ENCODE measurements at places on chromosomes 16 and 17. TPM values are rescaled to one million over a fixed set of nuclear protein-coding genes. Genes with fewer than 3 reads are reported as not detected.

DNA sequence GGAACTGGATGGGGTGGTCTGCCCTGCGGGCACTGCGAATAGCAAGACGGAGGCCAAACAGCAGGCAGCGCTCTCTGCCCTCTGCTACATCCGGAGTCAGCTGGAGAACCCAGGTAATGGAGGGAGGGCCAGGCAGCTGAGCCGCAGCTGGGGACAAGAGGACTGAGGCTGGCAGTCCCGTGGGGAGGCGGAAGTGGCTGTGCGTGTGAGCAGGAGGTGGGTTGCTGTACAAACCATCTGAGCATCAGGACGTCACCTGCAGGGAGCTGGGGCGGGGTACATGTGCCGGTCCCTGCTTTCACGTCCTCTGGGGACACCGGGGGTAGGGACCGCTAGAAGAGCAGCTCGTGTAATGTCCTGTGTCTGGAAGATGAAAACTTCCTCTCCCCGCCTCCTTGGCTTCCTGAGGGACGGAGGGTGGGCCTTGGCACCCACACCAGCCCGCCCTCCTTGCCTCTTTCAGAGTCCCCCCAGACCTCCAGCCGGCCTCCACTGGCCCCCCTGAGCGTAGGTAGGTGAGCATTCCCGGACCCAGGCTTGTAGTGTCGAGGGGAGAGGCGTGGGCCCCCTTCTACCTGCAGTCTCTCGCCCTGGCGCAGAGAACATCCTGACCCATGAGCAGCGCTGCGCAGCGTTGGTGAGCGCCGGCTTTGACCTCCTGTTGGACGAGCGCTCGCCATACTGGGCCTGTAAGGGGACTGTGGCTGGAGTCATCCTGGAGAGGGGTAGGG, 3.7 kb downstream of the ADAD2 start:
- DNase-seq: peak; percentile 72
- H3K4me3 ChIP-seq: no peak overlapping the region
- no peak overlapping the region for H3K27ac ChIP-seq
- H3K4me1 ChIP-seq: no peaks in the 10 kb centered on the region
- no peaks in the 10 kb centered on the region for H3K27me3 ChIP-seq
- no peaks in the 10 kb centered on the region for H3K36me3 ChIP-seq

GRCh38 chr16:4674926-4675530, 18.3 kb upstream of the NUDT16L1 start:
- H3K4me1 ChIP-seq: peaks cover 16% of the 10 kb centered on the region
- no peaks in the 10 kb centered on the region for H3K27me3 ChIP-seq
- DNase-seq: no peak
- peaks cover 43% of the 10 kb centered on the region for H3K36me3 ChIP-seq
- no peak overlapping the region for H3K4me3 ChIP-seq

- no peak overlapping the region for H3K4me3 ChIP-seq
- no peaks in the 10 kb centered on the region for H3K4me1 ChIP-seq
- H3K27me3 ChIP-seq: no peaks in the 10 kb centered on the region
Observed at GRCh38 chr17:4892499-4893221, 6.7 kb upstream of the C17orf107 start.

GRCh38 chr17:29070781-29071180, 27.8 kb downstream of the PIPOX start:
- no peak overlapping the region for H3K27ac ChIP-seq
- no peak for DNase-seq
- H3K4me1 ChIP-seq: no peaks in the 10 kb centered on the region
- peaks cover 5% of the 10 kb centered on the region for H3K36me3 ChIP-seq
- no peak overlapping the region for H3K4me3 ChIP-seq
- no peaks in the 10 kb centered on the region for H3K27me3 ChIP-seq

The MT1M gene
- total RNA-seq: 31.5 TPM

DNA sequence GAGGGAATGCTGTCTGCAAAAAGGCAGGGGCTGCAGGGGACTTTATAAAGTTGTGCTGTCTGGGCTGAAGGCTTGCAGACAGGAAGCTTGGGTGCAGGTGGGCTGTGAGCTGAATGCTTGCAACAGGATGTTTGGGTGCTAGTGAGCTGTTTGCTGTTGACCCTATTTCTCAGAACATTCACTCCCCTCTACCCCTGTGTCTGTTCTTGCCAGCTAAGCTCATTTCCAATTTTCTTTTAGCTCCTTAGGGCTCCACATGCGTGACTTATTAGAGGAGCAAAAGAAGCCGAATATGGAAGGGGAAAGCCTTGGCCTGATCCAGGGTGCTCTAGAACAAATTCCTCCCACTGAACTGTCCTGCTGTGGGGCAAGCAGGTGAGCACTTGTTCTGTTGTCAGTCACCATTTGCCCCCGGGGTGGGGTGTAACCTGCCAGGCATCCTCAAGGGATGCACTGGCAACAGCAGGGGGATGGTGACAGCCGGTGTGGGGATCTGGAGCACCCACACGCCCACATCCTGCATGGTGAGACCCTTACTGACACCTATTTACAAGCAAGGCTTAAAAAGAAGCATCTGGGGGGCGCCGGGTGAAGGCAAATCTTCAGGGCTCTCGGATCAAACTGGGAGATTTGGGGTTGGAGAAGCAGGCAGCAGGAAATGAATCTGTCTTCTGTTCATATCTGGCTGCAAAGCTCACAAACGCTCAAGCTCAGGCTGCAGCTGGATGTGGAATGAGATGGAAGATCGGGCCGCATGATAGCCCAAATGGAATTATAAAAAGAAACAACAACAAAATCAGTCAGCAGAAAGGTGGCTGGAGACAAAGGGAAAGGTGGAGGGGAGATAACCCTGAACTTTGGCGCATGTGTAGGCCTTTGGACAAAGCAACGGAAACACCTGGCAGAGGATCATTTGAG, 21.1 kb upstream of the NUP93 start:
- H3K27ac ChIP-seq: no peak overlapping the region
- no peak for DNase-seq
- no peaks in the 10 kb centered on the region for H3K36me3 ChIP-seq
- no peak overlapping the region for H3K4me3 ChIP-seq
- no peaks in the 10 kb centered on the region for H3K27me3 ChIP-seq

DNA sequence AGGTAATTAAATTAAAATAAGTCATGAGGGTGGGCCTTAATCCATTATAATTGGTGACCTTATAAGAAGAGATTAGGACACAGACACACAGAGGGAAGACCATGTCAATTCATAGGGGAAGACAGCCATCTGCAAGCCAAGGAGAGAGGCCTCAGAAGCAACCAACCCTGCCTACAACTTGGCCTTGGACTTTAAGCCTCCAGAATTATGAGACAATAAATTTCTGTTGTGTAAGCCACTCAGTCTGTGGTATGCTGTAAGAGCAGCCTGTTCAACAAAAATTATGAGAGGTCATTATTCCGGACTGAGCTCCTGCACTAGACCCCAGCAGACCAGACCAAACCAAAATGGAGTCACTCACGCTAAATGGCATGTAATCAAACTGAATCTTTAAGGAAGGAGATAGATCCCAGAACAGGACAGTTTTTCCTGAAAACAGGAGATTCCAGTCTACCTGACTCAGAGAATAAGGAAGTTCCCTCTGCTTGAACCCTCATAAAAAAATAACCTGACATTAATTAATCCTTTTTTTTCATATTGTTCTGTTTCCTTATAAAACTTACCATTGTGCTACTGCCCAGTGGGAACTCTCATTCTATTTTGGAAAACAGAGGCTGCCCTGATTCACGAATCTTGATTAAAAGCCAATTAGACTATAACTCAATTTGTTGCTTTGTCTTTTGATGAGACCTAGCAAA, 74.3 kb downstream of the DNAH3 start:
- no peak overlapping the region for H3K27ac ChIP-seq
- H3K4me3 ChIP-seq: no peak overlapping the region
- no peak for DNase-seq
- H3K4me1 ChIP-seq: no peaks in the 10 kb centered on the region
- H3K36me3 ChIP-seq: no peaks in the 10 kb centered on the region
- H3K27me3 ChIP-seq: no peaks in the 10 kb centered on the region

The ATP5PD gene
- total RNA-seq: 188 TPM

The KRTAP3-1 gene
- total RNA-seq: not detected

- H3K4me3 ChIP-seq: no peak overlapping the region
- no peaks in the 10 kb centered on the region for H3K27me3 ChIP-seq
- H3K36me3 ChIP-seq: peaks cover 23% of the 10 kb centered on the region
- no peak overlapping the region for H3K27ac ChIP-seq
- DNase-seq: no peak
- H3K4me1 ChIP-seq: peaks cover 3% of the 10 kb centered on the region
Observed at GRCh38 chr16:50035468-50035992, 10.5 kb downstream of the CNEP1R1 start.

DNA sequence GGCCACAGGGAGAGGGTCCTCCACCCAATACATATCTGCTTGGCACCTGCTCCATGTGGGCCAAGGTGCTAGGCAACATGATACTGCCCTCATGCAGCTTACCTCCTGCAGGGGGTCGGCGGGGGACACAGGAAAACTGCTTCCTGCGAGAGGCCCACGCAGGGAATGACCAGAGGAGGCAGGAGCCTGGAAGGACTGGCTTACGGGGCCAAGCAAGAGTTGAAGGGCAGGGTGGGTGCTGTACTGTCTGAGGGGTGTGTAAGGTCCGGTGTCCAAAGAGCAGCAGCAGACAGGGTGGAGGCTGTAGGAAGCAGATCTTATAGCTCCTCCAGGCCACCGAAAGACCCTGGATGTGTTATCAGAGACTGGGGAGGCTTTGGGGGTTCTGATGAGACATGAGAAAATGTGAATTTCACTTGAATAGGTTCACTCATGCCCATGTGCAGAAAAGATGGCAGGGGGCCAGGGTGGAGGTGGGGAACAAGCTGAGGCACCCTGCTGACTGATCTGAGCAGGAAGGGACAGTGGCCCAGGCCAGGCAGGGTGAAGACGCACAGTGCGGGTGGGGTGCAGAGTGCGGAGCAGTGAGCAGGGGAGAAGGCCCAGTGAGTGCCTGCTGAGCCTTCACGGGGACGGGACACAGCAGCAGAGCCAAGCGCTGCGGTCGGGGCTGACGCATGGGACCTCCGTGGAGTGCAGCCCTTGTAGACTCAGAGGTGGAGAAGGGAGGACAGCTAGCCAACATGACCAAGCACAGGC, 8.3 kb downstream of the FLCN start:
- H3K4me3 ChIP-seq: no peak overlapping the region
- H3K36me3 ChIP-seq: peaks cover 88% of the 10 kb centered on the region
- DNase-seq: peak; percentile 68
- no peak overlapping the region for H3K27ac ChIP-seq
- no peaks in the 10 kb centered on the region for H3K27me3 ChIP-seq

GRCh38 chr16:57949595-57950238, 21.2 kb downstream of the CNGB1 start:
- DNase-seq: no peak
- no peaks in the 10 kb centered on the region for H3K27me3 ChIP-seq
- H3K4me1 ChIP-seq: peaks cover 3% of the 10 kb centered on the region
- no peak overlapping the region for H3K27ac ChIP-seq
- H3K4me3 ChIP-seq: no peak overlapping the region
- H3K36me3 ChIP-seq: no peaks in the 10 kb centered on the region

DNA sequence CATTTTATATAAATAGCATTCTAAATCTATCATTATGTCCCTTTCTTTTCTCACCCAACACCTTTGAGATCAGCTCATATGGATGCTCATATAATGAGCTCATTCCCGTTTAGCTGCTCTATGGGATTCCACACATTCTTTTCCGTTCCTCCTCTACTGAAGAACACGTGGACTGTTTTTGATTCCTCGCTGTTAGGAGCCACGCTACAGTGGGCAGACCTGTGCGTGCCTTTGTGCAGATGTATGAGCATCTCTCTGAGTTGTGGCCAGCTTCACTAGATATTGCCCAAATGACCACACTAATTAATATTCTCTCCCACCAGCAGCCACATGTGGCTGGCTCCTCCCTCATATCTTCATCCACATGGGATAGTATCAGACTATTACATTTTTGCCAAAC, 6.0 kb upstream of the TNFRSF13B start:
- H3K27me3 ChIP-seq: no peaks in the 10 kb centered on the region
- DNase-seq: no peak
- H3K4me3 ChIP-seq: no peak overlapping the region

The PKMYT1 gene
- total RNA-seq: 19.1 TPM

- H3K27ac ChIP-seq: no peak overlapping the region
- no peak for DNase-seq
- H3K36me3 ChIP-seq: no peaks in the 10 kb centered on the region
- no peak overlapping the region for H3K4me3 ChIP-seq
Observed at GRCh38 chr17:74187761-74188160, 15.7 kb upstream of the RPL38 start.

GRCh38 chr16:23587726-23588125, 8.4 kb downstream of the NDUFAB1 start:
- no peak overlapping the region for H3K4me3 ChIP-seq
- DNase-seq: no peak
- no peak overlapping the region for H3K27ac ChIP-seq
- no peaks in the 10 kb centered on the region for H3K4me1 ChIP-seq
- H3K27me3 ChIP-seq: no peaks in the 10 kb centered on the region

DNA sequence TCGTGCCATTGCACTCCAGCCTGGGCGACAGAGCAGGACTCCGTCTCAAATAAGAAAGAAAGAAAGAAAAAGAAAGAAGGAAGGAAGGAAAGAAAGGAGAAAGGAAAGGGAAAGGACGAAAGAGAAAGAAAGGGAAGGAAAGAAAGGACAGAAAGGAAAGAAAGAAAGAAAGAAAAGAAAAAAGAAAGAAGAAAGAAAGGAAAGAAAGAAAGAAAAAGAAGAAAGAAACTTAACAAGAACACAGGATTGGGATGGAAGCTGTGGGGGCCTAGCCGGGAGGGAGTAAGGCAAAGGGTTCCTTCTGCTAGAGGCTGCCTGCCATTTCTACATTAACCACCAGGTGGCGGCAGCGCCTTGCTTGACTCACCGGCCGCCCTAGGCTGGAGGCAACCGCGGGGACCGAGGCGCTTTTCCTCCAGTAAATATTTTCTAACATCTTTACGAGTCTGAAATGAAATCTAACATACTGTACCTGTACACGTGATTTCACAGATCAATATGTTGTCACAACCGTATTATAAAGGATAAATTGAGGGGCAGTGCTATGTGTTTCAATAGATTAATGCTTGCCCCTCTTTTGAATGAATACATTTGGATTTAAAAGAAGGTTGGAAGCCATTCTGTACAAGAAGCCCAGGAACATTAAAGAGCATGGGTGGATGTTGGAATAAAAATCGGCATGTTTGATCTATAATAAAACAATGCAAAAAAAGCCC, 6.1 kb downstream of the GJD3 start:
- no peak for DNase-seq
- H3K36me3 ChIP-seq: peaks cover 33% of the 10 kb centered on the region
- peaks cover 30% of the 10 kb centered on the region for H3K4me1 ChIP-seq
- no peak overlapping the region for H3K4me3 ChIP-seq
- no peak overlapping the region for H3K27ac ChIP-seq
- no peaks in the 10 kb centered on the region for H3K27me3 ChIP-seq

The SLC52A1 gene
- 4.0 TPM for total RNA-seq

DNA sequence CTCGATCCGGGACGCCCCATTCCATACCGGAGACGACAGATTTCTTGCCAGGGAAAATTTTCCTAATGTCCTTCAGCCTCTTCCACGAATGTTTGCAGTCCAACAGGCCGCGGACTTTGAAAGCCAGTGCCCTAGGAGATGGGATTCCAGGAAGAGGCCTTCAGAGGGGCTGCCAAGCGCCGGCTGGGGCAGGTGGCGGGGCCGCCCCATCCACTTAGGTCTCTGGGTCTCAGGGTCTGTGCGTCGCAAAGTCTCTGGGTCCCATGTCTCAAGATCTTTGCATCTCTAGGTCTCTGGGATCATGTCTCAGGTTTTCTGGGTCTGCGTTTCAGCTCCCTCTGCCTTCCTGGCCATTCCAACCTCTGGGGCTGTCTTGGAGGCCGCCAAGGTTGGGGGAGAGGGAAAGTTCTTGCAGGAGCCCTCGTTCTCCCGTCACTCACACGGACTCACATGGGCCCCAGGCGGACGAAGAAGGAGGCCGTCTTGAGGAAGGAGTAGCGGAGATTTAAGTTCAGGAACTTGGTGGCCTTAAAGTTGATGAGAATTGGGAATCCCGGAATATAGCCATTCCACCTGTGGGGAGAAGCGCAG, 7.2 kb downstream of the ALOX12B start:
- peaks cover 13% of the 10 kb centered on the region for H3K4me1 ChIP-seq
- peaks cover 3% of the 10 kb centered on the region for H3K27me3 ChIP-seq
- H3K36me3 ChIP-seq: no peaks in the 10 kb centered on the region
- H3K27ac ChIP-seq: no peak overlapping the region
